ENCODE measurements at places on chromosomes 1 and 21.

- no peak for DNase-seq
Observed at GRCh38 chr1:224211206-224211962, 28.3 kb downstream of the DEGS1 start.

DNA sequence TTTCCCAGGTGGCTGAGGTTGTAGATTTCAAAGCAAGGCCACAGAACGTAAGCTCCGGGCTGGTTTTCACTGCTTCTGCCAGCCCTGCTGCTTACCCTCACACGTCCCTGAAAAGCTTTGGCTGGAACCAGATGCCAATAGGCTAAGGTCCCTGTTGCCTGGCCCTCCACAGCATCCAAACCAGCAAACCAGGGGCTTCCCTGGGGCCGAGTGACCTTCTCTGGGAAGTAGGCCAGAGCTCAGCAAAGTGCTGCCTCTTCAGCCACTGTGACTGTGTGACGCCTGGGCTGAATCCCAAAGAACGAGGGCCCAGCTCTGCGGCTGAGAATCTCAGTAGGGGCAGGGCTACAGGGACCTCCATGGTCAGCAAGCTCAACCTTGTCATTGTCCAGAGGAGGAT, 28.9 kb upstream of the RBM15 start:
- no peak for DNase-seq

DNA sequence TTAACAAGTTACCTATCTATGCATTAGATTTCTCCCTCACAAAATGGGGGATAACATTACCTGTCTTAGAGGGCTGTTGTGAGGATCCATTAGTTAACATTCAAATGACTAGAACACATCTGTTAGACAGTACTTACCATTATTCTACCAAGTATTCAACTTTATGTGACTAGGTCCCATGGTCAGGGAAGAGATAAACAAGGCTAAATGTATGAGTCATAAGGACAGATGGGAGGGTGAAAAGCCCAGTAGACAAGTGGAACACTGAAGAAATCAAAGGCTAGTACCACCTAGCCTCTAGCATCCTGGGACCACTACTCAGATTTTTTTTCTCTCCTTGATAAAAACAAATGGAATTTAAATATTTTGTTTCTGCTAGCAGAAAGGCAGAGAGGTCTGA, 9.0 kb upstream of the VHLL start:
- no peak for DNase-seq

DNA sequence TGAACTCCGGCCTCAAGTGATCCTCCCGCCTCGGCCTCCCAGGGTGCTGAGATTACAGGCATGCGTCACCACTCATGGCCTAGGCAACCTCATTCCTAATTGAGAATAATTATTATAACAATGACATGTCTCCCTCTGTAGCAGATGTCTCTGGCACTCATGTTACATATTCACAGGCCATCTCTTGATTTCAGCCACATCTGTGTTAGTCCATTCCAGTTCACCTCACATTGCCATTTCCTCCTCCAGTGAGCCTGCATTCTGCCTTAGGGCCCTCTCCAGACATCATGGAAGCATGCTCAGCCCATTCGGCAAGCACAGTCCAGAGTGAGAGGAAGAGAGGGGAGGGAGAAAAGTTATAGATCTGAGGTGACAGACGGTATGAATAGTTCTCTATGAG, 32.5 kb downstream of the CDKN2C start:
- DNase-seq, result no peak

- DNase-seq, result no peak
Observed at GRCh38 chr1:154501423-154502065, 475 bp upstream of the TDRD10 start.

DNA sequence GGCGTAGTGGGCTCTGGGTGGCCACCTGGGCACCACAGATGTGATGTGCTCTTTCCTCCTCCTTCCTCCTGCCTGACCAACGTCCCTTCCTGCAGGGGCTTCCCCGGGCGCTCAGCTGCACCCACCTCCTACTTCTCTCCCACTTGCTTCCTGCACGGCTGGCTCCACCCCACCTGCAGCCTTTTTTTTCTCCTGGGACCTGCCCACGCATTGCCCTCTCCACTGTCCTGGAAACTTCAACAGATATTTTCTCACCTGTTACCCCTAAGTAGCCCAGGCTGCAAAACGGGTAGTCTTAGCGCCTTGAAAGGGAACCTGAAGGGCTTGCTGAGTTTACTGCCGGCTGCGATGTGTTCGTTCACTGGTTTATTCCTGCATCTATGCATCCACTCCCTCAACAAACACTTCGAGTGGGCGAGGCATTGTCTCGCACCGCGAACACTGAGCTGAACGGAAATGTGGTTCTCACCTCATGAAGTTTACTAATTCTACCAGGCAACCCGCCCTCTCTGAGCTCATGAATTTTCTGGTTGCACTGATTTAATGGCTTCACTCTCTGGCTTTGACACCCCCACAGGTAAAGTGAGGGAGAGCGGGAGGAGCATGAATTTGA, 23.6 kb downstream of the ZBTB18 start:
- DNase-seq, result no peak

DNA sequence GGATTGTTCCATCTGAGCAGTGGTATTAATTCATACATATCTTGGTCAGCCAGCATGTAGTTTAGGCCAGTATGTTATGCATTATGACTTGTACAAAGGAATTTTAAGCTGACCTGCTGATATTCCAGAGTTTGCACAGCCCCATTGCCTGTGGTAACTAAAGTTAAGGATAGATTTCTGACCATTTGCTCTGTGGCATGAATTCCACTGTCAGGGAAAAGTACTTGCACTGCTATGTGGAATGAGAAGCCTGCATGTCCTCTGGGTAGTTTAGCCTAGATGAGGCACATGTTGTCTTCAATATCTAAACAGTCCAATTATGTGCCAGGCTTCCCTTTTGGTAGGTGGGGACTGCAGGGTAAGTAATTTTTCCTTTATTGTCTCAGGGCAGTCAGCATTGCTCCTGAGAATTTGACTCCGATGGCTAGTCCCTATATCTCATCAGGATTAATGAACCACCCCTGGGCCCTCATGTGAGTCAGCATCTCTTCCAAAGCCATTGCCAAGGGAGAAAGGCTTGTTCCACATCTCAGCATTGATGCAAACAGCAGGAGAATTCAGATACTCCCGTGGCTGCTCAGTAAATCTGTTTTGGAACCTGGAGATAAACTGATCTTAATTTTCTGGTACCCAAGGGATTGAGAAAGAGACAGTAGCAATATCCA, 30.2 kb downstream of the NEK7 start:
- no peak for DNase-seq

GRCh38 chr1:34087986-34088385, 77.0 kb downstream of the CSMD2 start:
- no peak for DNase-seq

GRCh38 chr1:231311720-231312431, 25.8 kb downstream of the EXOC8 start:
- DNase-seq, result no peak

GRCh38 chr1:243587823-243588560, 262.1 kb downstream of the AKT3 start:
- DNase-seq, result no peak

GRCh38 chr1:16183765-16184556, 28.1 kb upstream of the EPHA2 start:
- no peak for DNase-seq

- DNase-seq, result no peak
Observed at GRCh38 chr21:42427809-42428419, 24.2 kb downstream of the UBASH3A start.

GRCh38 chr21:43613755-43614638, 45.3 kb downstream of the HSF2BP start:
- DNase-seq, result no peak

- DNase-seq, result no peak
Observed at GRCh38 chr1:39462074-39462473, 29.4 kb upstream of the BMP8A start.

GRCh38 chr1:61157468-61157987, 75.2 kb downstream of the NFIA start:
- DNase-seq, result no peak

GRCh38 chr1:180163041-180163440, 8.4 kb downstream of the QSOX1 start:
- no peak for DNase-seq

GRCh38 chr1:200856716-200857357, 15.9 kb upstream of the GPR25 start:
- DNase-seq, result peak; percentile 31

DNA sequence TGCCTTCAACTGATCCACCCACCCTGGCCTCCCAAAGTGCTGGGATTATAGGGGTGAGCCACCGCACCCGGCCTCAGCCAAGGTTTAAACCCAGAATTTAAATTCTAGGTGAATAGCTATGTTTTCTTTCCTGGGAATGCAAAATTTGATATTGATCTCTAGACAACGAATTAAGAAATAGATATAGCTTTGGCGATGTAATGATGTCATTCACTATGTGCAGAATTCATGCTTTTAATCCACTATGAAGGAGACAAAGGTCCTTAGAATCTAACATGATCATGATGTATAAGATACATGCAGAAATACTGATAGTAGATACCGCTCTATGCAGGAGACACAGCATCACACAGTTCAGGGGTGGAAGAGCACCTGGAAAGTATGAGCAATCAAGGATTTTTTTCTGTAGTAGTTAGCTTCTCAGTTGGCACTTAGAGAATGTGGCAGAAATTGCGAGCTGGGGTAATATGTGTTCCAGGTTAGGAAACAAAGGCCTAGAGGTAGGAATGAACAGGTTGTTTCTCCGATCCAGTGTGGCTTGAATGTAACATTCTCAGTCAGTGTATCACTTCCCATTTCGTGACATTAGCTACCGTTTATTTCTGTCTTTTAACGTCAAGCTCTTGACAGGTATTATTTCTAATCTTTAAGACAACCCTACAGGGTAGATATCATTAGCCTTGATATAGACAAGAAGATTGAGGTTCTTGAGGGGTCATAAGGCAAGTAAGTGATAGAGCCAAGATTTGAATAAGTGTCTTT, 3.0 kb upstream of the CEP350 start:
- no peak for DNase-seq

GRCh38 chr21:35974775-35975174, 85.6 kb downstream of the SETD4 start:
- DNase-seq, result no peak

GRCh38 chr1:110462964-110463363, 12.0 kb downstream of the PROK1 start:
- no peak for DNase-seq

- no peak for DNase-seq
Observed at GRCh38 chr1:164983023-164983650, 373.4 kb downstream of the LMX1A start.

DNA sequence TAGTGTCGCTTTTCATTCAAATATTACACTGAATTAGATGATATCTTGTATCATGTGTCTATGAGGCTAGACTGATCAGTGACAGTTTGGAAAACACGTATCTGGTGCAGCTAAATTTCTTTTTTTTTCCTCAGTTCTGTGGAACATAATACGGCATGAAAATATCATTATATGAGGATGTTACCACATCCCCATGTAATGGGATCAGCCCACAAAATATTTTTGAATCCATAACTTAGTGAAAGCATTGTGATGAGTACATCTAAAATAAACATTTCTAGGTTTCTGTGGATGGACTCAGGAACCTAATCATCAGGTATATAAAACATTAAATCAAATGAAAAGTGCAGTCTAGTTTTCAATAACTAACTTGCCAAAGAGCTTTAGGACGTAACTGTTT, 356.3 kb downstream of the USP25 start:
- DNase-seq, result no peak

GRCh38 chr1:61163355-61163754, 81.0 kb downstream of the NFIA start:
- no peak for DNase-seq

DNA sequence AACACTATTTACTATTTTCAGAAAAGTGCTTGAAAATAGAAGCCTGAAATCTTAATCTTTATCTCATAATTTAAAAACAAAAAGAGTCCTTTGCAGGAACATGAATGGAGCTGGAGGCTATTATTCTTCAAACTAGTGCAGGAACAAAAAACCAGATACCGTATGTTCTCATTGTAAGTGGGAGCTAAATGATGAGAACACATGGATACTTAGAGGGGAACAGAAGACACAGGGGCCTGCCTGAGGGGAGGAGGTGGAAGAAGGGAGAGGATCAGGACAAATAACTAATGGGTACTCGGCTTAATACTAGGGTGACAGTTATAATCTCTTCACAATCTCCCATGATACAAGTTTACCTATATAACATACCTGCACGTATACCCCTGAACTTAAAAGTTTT, 176.3 kb downstream of the SDCCAG8 start:
- no peak for DNase-seq

DNA sequence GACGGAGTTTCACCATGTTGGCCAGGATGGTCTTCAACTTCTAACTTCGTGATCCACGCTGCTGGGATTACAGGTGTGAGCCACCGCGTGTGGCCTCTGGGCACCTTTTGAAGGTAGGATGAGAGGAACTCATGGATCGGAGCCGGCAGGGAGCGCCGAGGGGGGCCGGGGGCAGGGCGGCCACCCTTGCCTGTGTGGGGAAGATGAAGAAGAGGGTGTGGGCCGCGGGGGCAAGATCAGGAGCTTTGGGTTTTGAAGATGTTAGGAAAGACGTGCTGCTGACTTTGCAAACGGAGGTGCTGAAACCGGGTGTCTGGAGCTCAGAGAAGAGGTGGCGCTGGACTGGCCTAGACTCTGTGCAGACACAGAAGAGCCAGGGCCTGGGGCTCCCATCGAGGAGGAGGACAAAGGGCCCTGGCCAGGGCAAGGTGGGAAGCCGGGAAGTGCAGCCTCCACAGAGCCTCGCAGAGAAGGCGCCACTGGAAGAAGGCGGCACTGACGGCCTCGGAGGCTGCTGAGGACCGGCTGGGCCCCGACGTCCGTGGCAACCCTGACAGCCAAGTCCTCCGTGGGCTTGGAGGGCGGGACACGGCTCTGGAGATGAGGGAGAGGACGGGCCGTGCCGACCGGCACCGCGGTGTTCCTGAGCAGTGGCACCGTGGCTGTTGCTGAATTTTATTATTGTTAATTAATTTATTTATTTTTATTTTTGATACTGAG, 13.7 kb downstream of the RNF223 start:
- DNase-seq, result no peak

DNA sequence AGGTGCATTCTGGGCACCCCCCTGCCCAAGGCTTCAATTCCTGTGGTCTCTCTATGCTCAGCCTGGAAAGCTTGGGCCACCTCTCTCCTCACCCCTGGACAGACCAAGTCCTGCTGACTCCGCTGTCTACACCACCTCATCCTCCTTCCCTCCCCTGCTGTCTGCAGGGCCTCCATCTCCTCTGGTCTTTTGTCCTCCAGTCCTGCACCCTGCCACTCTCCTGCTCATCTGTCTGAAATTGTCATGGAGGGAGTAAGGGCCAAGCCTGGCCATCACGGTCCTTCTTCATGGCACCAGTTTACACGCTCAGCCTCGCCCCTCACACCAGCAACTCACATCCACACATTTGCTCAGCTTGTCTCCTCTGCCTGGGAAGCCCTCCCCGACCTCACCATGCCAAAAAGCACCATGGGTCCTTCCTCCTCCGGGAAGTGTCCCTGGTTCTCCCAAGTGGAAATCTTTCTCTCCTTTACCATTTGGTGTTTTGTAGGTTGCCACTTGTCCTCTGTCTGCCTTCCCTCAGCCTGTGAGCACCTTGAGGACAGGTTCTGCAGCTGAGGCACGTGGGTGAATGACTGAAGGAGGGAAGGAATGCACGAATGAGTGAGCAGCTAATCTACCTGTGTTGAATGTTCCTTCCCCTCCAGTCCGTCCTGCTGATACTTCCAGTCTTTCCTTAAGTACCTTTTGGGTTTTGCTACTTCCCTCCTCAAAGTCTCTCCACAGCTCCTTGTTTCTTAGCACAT, 2.1 kb upstream of the SLC2A1 start:
- no peak for DNase-seq

Data from renal pelvis (tissue), 12 donors.